HT-29 (cell line): ENCODE measurements at places on chromosomes 5 and 9.

DNA sequence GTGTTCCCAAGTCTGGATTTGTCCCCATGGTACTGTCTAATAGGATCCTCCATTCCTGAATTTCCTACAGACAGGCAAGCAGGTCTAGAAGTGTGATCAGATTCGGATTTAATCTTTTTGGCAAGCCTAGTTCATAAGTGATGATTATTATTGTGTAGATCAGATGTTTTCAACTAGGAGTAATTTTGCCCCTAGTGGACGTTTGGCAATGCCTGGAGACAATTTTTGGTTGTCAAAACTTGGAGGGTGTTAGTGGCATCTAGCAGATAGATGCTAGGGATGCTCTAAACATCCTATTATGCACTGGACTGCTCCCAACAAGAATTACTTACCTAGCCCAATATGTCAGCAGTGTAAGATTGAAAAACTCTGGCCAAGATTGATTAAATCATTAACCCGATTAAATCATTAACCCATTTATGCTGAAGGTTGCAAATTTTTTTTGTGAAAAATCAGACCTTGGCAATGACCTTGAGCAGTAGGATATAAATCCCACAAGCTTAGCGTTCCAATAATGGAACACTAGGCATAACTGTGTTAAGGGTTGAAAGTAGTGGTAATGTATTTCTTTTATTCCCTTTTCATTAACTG is 28.2 kb downstream of the TCERG1 start:
- DNase-seq = no peak

- no peak for DNase-seq
Observed at GRCh38 chr5:270340-270739, 1.1 kb upstream of the PDCD6 start.

DNA sequence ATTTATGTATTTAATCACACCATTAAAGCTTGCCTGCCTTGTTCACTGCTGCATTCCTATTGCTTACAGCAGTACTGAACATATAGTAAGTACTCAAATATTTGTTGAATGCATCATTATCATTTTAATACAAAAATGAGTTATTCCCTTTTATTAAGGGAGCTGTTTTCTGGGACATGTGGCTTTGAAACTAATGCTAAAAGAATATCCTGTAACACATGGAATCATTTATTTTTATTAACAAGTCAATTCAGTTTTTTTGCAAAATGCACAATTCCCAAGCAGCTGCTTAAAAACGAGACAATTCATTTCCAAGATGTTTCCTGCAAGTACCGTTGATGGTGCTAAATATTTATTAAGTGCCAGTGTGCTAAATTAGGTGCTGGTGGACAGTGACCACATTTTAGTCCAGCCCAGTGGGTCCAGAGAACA is 148.3 kb upstream of the NR3C1 start:
- no peak for DNase-seq

- DNase-seq = no peak
Observed at GRCh38 chr9:37197158-37198038, 77.0 kb downstream of the ZCCHC7 start.

- DNase-seq = no peak
Observed at GRCh38 chr5:13833440-13833839, 111.0 kb downstream of the DNAH5 start.

DNA sequence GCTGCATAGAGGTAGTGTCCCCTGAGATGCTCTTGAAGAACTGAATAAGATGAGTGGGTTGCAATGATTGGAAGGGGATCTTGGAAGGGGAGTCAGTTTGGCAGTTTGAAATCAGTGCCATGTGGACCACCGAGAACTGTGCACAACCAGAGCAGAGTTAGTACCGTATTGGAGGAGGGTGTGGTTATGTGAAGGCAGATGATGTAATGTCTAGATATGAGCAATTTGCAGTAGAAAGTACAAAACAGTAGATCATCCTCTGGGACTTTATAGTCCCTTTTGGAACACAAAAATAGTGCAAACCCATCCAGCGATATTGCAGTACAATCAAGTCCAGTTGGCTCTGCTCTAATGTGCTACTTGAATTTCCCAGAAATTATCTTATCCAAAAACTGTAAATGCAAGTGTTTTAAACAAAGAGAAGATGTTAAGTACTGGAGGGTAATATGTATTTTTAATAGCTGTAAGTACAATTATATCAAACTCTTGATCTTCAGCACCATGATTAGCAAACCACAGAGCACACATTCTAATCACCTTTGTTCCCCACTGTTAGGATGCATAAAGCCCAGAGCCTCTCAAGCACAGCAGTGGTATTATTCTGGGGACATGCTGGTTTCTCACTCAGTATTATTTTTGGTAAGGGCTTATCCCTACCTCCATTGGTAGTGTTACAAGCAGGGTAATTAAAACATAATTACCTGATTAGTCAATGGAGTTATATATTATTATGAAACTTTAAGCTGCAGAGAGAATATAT is 41.5 kb downstream of the MEGF10 start:
- DNase-seq = no peak

DNA sequence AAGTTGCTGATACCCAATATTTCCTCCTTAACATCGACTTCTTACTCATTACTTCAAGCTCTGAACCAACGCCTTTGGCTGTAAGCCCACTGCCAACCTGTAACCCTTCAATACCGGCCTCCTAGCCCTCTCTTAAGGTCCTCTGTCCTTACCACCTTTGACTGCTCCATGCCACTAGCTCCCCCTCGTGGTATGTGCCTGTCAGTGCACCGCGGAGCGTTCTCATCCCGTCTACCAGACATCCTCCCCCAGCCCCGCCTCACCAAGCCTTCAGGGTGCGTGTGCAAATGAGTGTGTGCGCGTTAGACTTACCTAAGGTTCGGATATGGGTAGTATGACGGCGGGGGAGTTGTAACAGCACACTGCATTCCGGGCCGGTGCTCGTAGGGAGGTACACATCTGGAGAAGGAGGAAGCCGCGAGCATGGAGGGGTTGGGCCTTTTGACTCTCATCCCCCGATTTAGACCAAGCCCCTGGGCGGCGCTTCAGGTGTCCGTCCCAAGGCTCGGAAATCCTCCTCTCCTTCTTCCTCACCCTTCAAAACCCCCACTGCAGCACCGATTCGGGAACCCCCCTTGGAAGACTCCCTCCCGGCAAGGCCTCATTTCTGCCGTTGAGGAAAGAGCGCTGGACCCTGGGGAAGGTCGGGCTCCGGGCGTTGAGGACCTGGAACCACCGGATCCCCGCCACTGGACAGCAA is 2.8 kb upstream of the MYORG start:
- peak; percentile 98 for DNase-seq

DNA sequence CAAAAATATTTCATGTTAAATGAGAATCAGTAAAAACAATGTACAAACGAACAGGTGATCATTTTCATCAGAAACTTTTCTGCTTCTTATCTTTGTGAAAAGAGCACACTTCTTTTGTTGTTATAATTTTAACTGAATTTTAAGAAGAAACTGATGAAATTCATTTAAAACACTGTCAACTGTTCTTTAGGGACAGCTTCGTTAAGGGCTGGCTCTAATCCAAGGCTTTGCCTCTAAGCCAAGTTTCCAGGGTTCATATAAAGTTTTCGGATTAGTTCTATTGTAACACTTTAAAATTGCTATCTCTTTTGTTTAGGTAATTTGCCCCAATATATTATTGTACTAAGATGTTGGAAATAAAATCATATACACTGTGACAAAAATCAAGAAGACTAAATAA is 559.2 kb downstream of the TUSC1 start:
- no peak for DNase-seq

DNA sequence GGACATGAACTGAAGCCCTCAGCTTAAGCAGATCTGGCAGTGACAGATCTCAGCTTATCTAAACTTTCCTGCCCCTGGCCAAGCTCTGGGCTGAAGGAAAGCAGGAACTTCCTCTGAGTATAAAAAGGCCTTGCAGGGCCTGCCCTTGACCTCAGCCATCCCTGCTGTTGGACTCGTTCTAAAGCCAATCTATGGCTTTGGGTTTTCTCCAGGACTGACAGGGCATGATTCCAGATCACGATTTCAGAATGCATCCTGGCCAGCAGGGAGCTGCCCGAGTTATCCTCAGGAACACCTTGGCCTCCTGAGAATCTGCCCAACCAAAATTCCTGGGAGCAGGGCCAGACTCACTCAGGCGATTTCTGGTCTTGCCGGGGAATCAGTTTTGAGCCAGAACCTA is 502.7 kb downstream of the TLE4 start:
- no peak for DNase-seq

- no peak for DNase-seq
Observed at GRCh38 chr5:179607160-179607931, 16.1 kb downstream of the HNRNPH1 start.

DNA sequence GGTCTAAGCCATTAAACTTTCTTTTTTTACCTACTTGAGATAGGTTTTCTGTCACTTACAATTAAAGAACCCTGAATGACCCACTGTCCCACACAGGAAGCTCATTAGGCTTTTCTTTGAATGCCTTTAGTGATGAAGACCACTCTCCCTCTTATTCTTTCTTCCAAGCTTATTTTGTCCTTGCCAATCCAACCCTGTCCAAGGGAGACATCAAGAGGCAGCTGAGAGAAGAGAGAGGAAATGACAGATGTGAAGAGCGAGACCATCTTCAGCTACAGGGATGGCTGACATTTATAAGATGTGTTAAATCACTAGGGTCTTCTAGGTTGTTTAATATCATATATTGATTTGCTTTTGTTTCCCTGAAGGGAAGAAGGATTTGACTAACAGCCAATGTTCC is 133.5 kb downstream of the FAM114A2 start:
- no peak for DNase-seq

DNA sequence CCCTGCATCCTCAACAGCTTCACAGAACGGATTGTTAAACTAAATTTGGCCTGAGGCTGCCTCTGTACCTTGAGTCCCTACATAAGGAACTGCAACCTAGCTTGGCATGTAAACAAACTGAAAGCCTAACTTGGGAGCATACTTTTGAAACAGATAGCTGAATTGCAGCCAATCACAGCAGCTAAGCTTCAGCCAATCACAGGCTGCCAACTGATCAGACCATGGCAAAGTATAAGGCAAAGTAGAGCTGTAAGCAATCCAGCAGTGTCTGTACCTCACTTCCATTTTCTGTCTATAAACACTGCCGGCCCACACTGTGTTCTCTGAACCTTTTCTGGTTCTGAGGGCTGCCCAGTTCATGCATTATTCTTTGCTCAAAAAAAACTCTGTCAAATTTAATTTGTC is 8.9 kb upstream of the ZNF483 start:
- peak; percentile 15 for DNase-seq

GRCh38 chr9:91915524-91916263 is 34.3 kb downstream of the ROR2 start:
- no peak for DNase-seq

- DNase-seq = no peak
Observed at GRCh38 chr9:86682240-86682639, 265.1 kb downstream of the GAS1 start.

DNA sequence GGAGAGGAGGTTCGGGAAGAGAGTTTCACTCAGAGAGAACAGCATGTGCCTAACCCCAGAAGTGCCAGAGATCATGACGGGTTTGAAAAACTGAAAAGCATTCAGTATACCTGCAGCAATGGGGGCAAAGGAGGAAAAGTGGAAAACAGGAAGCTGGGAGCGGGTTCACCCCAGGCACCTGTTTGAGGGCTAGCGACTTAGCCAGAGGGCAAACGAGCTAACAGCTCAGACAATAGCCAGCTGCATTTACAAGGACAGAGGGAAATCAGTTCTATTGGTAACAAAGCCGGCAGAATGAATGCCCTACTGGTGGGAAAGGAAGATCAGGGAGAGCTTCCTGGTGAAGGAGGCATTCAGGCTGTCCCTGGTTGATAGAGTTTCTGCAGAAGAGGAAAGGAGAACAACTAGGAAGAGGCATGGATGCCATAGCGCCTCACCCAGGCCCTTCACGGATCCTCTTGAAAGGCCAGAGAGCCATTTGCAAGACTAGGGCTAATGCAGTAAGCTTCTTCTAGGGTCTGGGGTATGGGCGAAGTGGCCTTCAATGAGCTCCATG is 141.7 kb upstream of the ADRA1B start:
- no peak for DNase-seq

DNA sequence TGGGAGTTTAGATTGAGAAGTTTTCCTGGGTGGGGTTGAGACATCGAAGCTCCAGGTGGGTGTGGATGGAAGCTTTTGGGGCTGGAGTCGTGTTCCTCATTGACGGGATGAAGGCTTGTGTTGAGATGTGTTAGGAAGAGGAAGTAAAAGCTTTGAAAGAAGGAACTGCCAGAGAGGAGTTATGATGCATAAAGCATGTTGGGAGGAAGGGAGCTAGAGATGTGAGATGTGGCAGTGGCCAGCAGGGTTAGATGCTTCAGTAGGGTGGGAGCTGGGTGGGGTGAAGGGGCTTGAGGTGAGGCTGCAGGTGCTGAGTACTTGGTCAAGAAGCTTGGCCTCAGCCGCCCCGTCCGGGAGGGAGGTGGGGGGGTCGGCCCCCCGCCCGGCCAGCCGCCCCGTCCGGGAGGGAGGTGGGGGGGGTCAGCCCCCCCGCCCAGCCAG is 56.7 kb downstream of the HSPA4 start:
- peak; percentile 44 for DNase-seq

GRCh38 chr5:140622301-140622700 is 10.7 kb downstream of the CD14 start:
- no peak for DNase-seq

DNA sequence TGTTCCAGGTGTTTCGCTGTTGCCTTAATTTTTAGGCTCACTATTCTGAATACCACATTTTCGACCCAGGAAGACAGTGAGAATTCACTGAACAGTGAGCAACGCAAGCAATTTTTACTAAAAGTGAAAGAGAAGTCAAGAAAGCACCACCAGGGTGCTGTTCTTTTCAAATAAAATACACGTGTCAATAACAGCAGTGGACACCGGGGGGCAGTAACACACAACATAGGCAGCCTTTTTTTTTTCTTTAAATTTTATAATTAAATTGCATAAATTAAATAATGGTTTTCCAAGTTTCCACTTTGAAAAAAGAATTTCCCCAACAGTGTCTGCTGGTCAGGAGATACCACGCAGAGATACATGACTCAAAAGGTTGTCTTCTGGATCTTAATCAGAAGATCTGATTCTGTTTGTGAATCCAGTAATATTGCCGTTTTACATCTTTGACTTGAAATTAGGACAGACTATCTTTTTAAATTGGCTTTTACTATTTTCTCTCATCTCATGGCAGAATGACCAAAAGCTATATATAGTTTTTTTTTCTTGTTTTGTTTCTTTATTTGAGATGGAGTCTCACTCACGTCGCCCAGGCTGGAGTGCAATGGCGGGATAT is 47.1 kb upstream of the SH3GL2 start:
- peak; percentile 50 for DNase-seq
